ENCODE measurements at places on chromosomes 1 and 21.

- DNase-seq, result no peak
Measured at GRCh38 chr1:53043271-53043670, 18.7 kb upstream of the PODN start.

- DNase-seq, result peak; percentile 59
Measured at GRCh38 chr1:51303751-51304251, 26.6 kb downstream of the TTC39A start.

- no peak for DNase-seq
Measured at GRCh38 chr1:119713039-119713748, 1.5 kb downstream of the PHGDH start.

DNA sequence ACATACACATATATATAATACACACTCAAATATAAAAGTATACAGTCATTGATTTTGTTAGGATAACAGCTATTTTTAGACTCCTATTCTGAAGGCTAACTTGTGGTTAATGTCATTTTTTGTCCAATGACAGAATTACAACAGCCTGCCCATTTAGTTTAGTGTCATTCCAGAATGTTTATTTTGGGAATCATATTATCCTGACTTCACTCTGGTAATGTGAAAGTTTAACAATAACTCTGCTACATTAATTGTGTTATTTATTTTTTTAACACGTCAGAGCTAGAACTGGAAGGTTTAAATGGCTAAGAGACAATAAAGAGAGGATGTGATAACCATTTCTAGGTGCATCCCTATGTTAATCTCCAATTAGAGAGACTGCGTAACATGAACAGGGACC, 648.1 kb downstream of the USP25 start:
- no peak for DNase-seq

GRCh38 chr1:37685722-37686121, 6.6 kb upstream of the CDCA8 start:
- no peak for DNase-seq

GRCh38 chr1:62823556-62823955, 39.6 kb downstream of the ATG4C start:
- no peak for DNase-seq

GRCh38 chr1:184222652-184223052, 164.2 kb upstream of the C1orf21 start:
- peak; percentile 60 for DNase-seq

- DNase-seq, result no peak
Measured at GRCh38 chr1:39751595-39751994, 12.9 kb downstream of the PPIE start.

DNA sequence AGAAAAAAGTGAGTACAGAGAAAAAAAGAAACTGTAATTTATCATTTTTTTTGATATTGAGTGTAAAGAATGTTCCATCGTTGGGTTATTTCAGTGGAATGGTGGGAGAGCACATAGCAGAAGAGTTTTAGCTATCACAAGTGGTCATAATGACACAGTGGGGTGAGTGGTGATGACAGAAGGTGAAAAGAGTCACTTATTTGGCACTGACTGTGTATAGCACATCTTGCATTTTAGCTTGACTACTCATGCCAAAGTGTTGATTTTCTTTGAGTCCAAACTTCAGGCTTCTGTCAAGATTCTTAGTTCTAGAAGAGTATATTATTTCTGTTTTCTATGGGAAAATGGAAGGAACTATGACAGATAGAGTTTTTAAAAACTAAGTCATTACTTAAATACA, 261.2 kb downstream of the GRIK1 start:
- DNase-seq, result no peak

GRCh38 chr1:187516874-187517273, 688.1 kb downstream of the PLA2G4A start:
- DNase-seq, result no peak

GRCh38 chr1:15429701-15430149, 8.5 kb upstream of the CTRC start:
- no peak for DNase-seq

- no peak for DNase-seq
Measured at GRCh38 chr1:81470275-81470674, 330.5 kb upstream of the ADGRL2 start.

DNA sequence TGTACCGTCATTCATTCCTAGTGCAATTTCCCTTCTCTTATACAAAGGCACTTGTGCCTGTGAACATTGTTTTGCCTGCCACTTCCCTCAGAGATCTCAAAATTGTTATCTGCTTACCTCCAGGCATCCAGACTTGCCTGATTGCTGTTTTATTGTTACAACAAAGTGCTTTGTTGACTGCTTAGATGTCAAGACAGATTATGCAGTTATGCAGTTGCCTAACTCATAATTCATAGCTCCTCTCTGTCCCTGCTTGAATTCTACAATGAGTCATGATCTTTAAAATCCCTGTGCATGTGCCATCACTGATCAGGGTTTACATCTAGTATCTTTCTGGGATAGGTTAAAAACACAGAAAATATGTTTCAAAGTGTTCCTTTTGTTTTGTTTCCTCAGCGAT, 24.5 kb downstream of the CXADR start:
- DNase-seq, result no peak

DNA sequence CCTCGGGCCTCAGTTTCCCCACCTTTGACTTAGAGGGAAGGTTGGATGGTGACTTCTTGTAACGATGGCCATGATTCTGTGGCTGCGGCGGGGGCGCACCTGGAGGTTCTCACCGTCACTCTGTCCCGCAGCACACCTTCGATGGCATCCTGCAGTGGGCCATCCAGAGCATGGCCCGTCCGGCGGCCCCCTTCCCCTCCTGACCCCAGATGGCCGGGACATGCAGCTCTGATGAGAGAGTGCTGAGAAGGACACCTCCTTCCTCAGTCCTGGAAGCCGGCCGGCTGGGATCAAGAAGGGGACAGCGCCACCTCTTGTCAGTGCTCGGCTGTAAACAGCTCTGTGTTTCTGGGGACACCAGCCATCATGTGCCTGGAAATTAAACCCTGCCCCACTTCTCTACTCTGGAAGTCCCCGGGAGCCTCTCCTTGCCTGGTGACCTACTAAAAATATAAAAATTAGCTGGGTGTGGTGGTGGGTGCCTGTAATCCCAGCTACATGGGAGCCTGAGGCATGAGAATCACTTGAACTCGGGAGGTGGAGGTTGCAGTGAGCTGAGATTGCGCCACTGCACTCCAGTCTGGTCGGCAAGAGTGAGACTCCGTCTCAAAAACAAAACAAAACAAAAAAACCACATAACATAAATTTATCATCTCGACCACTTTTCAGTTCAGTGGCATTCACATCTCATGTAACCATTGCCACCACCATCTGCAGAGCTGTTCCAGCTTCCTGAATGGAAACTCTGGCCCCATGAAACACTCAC, 2.1 kb upstream of the PFKL start:
- DNase-seq, result peak; percentile 90

DNA sequence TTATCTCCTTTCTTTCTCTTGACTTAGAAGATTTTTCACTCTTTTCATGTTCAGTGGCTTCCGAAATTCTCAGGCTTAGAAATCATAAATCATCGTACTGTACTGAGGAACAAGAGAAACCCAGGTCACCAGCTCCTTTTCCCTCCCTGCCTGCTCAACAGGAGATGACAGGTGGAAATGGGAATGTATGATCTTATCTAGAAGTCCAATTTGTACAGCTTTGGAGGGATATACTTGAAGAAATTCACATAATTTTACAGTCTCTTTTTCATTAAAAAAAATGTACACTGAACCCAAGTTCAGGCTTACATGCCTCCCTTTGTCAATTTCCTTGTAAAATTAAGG, 11.7 kb downstream of the EVA1C start:
- DNase-seq, result no peak

GRCh38 chr1:39043513-39043912, 17.4 kb downstream of the NDUFS5 start:
- DNase-seq, result no peak

GRCh38 chr1:231241750-231242149, 738 bp downstream of the GNPAT start:
- DNase-seq, result peak; percentile 43

- DNase-seq, result peak; percentile 62
Measured at GRCh38 chr1:33086384-33086850, 5.5 kb downstream of the AZIN2 start.

GRCh38 chr1:198620951-198621824, 17.7 kb upstream of the PTPRC start:
- DNase-seq, result peak; percentile 27

DNA sequence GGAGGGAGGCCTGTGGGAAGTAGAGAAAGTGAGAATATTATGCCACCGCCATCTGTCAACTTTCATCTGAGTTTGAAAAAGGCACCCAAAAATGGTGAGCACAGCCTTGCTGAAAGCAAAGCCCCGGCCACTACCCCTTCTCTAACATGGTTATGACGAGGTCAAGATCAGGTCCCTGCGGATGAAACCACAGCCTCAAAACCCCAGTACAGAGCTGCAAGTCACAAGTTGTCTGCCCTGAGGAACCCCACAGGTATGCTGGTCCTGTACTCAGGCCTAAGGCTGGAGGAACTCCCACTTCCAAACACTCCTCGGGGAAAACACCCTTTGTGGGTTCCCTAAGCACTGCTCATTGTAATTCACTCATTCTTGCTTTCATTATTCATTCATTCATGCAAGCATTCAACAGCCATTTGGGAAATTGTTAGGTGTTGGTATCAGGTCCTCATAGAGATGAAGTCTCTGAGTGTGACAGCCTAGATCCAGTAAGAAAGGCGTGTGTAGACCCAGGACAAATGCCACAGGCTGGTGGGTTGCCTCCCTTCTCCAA, 216.6 kb upstream of the EDN2 start:
- no peak for DNase-seq

GRCh38 chr1:79663916-79664315, 657.4 kb upstream of the ADGRL4 start:
- no peak for DNase-seq

DNA sequence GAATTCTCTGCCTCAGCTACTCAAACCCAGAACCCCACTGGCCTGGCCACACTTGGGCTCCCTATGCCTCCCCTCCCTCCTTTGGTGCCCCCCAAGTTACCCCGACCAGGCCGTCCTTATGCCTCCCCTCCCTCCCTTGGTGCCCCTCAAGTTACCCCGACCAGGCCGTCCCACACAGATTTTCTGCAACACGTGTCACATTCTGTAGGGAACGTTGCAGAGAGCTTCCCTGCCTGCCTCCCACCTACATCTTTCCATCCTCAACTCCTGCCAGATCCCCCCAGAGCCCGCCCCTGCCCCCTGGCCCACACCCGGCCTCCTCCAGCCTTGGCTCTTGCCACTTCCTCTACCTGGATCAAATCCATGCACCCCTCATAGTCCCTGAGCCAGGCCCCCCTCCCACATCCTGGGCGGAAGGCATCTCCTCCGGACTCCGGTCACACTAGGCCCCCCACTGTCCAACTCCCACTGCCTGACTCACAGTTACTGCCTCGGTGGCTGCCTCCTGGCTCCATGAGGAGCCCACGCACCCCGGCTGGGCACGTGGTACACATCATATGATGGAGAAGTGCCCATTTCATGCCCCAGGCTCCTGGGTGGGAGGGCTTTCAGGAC, 41.2 kb downstream of the KCNAB2 start:
- no peak for DNase-seq

GRCh38 chr1:60956520-60956919, 125.8 kb upstream of the NFIA start:
- DNase-seq, result no peak

DNA sequence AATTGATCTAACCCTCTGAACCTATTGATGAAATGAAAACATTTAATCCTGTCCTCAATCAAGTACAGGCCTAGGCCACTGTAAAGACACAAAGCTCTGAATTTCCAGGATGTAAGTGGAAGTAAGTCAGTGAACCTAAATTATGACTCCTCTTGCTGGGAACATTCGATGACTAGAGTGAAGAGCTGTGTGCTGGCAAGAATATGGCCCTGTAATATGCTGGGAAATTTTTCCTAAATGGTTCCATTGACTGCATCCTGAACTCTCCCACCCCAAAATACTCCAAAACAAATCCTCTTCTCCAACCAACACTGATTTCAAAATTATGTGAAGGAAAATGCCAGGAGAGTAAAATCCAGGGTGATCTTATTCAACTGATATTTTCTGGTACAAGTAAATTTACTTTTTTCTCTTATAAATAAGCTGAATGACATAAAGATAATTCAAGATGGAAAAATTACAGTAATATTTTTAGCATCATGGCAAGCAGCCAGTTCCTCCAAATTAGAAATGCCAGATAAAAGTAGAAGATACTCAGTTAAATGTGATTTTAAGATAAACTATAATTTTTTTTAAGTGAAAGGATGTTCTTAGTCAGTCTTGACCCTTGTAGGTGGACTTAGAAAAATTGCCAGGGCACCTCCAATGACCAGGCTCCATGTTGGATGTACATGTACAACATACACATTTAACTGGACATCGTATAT, 269.4 kb downstream of the PTGER3 start:
- no peak for DNase-seq

DNA sequence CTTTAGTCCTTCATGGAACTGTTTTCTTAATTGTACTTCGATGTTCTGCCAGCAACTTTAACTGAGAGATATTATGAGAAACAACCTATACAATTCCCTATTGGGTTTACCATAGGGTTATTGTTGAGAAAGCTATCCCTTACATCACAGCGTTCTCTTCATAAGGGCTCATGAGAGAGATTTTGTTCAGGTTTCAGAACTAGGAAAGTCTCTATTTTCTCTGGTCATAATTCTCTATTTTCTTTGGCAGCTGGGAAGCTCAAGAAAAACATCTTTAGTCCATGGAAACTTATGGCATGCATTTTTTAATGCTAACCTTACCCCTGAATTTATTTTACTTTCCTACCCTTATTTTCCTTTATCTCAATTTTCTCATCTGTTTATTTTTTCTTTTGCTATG, 38.2 kb downstream of the NMNAT2 start:
- no peak for DNase-seq

GRCh38 chr1:11913291-11913690, 12.9 kb downstream of the KIAA2013 start:
- DNase-seq, result no peak

GRCh38 chr1:220769205-220769604, 17.5 kb upstream of the MTARC1 start:
- no peak for DNase-seq

- no peak for DNase-seq
Measured at GRCh38 chr21:42430521-42430920, 26.8 kb downstream of the UBASH3A start.

Measured in GM10248 (cell line).